ENCODE measurements at places on chromosomes 7 and 10.
A peak's percentile ranks its signal among the peaks of the same experiment; 100 is the strongest.

GRCh38 chr10:101351477-101351876 lies 2.5 kb upstream of the BTRC start:
- no peak for DNase-seq

- no peak for DNase-seq
Measured at GRCh38 chr10:24822590-24822989, 98.9 kb upstream of the ARHGAP21 start.

- DNase-seq = no peak
Measured at GRCh38 chr7:37108615-37109014, 340.0 kb downstream of the ELMO1 start.

GRCh38 chr7:149199234-149199995 lies 4.1 kb downstream of the ZNF282 start:
- DNase-seq = no peak

GRCh38 chr10:71779641-71780040 lies 6.3 kb upstream of the VSIR start:
- no peak for DNase-seq

GRCh38 chr7:91294639-91295220 lies 30.5 kb downstream of the FZD1 start:
- DNase-seq = no peak

GRCh38 chr10:123027861-123028260 lies 19.1 kb downstream of the ACADSB start:
- no peak for DNase-seq

GRCh38 chr7:36794689-36795088 lies 70.4 kb upstream of the AOAH start:
- no peak for DNase-seq

GRCh38 chr7:28029051-28029450 lies 151.5 kb downstream of the JAZF1 start:
- no peak for DNase-seq

DNA sequence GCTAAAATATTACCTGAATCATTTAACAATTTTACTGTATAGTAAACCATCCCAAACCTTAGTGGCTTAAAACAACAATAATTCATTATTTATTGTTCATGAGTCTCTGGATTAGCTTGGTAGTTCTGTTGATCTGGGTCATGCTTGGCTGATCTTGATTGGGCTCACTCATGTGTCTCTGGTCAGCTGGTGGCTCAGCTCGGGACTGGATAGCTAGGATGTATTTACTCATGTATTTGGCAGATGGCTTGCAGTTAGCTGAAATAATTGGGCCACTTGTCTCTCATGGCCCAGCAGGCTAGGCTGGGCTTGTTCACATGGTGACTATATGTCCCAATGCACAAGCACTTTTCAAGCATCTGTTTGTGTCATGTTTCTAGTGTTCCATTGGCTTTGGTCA lies 262.8 kb downstream of the BBS9 start:
- no peak for DNase-seq

DNA sequence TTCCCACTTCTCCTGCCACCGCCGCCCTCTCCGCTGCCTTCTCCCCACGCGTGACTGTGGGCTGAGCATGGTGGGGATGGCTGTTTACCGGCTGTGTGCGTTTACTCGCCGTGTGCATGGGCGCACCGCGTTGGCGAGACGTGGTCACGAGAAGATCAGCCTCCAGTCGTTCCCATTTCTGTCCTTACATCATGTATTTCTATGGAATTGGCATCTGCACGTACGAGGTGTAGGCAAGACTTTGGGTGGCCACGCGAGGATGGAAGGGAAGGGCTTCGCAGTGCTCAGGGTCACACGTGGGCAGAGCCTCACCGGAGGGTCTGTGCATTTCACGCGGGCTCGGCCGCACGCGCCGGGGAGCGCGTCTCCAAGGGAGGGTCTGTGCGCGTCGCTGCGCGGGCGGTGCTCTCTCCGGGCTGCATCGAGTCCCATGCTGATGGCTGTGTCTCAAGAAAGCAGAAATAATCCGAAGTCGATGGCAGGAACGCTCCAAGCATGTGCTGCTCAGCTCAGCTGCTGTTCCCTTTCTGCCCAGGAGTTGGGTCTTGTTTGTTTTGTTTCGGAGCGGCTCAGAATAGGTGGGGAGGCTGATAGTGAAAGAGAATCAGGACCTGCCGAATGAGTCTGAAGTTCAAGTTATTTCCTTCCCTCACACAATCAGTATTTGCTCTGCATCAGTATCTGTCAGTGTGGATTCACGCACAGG lies 973 bp downstream of the CAMK1D start:
- DNase-seq = peak; percentile 65

DNA sequence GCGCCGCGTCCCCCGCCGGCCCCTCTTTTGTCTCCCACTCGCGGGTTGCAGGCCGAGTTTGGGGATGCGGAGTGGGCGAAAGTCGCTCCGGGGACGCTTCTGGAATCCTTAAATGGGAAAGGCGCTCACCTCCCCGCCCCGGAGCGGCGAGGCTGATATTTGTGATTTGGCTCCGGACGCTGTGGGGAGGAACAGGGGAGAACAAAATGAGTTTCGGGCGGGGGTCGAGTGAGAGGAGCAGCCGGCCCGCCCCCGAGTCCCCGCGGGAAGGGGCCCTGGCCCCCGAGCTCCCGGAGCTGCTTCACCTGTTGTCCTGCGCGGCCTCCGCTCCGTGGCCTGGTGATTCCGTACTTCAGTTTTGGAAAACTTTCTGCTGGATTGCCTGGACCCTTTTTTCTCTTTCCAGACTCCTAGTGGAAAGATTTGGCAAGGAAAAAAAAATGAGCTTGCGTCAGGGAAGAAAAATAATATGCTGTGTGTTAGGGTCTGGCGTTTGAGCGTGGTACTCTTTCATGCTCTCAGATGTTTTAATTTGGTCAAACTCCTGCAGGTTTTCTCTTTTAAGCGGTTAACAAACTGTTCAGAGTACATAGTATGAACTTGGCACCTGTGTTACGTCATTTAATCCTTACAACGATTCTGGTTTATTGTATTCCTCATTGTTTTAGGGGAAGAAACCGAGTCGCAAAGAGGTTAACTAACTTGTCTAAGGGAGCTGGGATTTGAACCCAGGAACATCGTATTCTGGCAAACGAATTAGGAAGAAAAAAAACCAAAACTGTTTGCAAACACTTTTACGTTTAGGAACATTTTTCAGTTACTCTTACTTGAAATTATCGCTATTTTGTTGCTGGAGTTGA lies 924 bp downstream of the BMPR1A start:
- DNase-seq = peak; percentile 72

DNA sequence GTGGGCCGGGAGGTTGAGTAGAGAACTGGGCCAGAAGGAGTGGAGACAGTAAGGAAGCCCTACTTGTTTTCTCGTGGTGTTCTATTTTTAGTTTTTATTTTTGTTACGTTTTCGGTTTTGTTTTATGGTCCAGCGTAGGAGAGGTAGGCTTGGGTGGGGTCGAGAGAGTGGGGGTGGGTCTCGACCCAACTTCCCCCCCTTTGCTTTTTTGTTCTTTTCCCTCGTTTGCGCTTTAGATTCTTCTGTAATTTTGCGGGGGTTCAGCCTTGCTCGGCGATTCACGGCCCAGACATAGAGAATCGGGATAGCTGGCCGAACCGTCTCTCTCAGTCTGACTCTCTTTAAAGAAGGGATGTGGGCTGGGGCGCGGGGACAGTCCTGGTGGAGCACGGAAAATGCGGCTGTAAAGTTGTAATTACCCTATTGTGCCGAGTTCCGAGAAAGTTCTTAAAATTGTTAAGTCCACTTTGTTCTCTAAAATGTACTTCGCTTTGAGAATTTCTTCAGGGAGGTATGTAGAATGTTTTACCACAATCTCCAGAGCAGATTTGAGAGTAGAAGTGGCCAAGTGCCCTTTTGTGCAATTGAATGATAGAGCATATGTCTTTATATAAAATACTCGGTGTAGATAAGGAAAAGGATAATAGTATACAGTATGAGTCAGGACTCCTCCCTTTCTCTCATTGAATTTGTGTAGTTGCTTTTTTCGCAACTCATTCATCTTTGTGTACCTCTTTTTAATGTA lies 816 bp downstream of the DMTF1 start:
- DNase-seq = peak; percentile 50

GRCh38 chr7:4050126-4050660 lies 631.9 kb upstream of the FOXK1 start:
- no peak for DNase-seq

DNA sequence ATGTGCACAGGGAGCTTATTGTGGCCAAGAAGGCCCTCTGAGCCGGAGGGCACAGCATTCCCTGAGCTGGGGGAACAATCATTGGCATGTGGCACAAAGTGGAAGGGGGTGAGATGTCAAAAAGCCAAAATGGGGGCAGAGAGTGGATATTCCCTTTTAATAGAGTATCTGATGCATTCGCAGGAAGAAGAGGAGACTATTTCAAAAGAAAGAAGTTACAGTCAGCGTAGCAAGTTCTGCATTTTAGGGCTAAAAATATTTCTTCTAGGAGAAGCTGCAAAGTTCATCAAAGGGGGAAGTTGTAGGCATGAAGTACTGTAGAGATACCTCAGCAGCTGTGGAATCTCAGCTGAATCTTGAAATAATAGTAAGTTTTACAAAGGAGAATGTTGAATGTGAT lies 136.0 kb upstream of the WDR11 start:
- no peak for DNase-seq

GRCh38 chr10:89283025-89283935 lies 18.6 kb upstream of the IFIT2 start:
- no peak for DNase-seq

- no peak for DNase-seq
Measured at GRCh38 chr7:69674701-69675182, 76.5 kb downstream of the AUTS2 start.

GRCh38 chr7:20713792-20714191 lies 72.9 kb downstream of the SP8 start:
- DNase-seq = no peak

GRCh38 chr10:10951675-10952074 lies 66.0 kb upstream of the CELF2 start:
- DNase-seq = no peak

- no peak for DNase-seq
Measured at GRCh38 chr7:1611708-1612241, 41.9 kb upstream of the PSMG3 start.

DNA sequence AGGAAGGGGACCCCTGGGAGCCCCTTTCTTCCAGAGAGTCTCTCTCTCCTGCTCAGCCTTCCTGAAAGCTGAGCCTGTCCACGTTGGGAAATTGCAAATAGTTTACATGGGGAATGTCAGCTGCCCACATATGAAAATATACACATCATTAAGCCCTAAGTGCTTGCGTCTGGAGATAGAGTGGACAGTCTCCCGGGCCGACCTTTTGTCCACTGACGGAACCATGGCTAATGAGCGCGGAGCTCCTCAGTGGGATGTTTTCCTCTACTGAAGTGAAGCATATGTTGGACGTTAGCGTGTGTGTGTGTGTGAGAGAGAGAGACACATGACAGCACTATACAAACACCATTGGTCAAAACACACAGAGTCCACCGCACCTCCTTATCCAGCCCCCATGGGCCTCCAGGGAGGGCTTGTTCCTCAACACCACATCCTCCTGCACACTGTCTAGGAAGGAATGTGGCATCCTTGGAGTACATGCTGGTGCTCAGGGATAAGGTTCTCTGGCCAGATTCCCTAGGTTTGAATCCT lies 128.4 kb downstream of the RGS10 start:
- DNase-seq = no peak

GRCh38 chr10:3660753-3661152 lies 124.3 kb downstream of the KLF6 start:
- DNase-seq = no peak

GRCh38 chr10:106280896-106281460 lies 883.5 kb downstream of the SORCS1 start:
- peak; percentile 50 for DNase-seq

GRCh38 chr7:54878339-54878738 lies 119.3 kb upstream of the SEC61G start:
- no peak for DNase-seq

DNA sequence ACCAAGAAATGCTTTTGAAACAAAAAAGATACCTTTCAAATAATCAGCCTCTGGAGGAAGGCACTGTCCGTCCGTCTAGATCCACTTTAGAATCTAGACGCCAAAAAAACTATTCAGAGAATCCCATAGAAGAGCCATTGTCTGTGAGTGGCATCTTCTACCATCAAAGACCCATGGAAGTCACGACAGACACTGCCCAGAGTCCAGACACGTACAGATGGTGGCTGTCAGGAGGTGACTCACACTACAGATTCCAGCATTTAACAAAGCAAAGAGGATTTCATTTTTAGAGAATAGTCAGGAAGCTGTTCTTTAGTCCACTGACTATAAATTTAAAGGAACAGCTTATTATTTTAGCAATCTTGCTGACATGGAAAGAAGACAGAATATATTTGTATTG lies 11.7 kb downstream of the C1QL3 start:
- DNase-seq = no peak

DNA sequence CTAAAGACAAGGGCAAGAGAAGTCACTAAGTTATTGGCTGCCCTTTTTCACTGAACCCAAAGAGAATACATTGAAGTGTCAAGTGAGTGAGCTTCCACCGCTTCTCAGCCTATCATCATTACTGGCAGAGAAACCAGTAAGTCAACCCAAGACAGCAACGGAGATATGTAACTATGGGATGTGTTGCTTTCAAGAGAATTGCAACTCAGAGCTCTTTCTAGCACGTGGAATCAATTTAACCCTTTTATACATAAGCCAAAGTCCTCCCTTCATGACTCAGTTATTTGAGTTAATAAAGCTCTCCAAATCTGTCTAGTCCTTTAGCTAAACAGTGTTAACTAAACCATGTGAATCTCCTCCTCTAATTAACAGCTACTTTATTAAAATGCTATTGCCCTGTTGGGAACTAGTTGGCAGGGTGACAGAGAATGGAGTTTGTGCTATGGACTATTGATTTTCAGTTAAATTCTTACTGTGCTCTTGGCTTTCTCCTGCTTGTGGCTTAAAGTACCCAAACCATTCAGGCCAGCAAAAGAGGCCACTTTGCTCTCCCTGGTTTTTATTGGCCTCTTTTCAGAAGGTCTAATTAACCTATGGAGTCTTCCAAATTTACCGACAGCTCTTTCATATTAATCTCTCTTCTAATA lies 287.7 kb downstream of the NRG3 start:
- DNase-seq = no peak

DNA sequence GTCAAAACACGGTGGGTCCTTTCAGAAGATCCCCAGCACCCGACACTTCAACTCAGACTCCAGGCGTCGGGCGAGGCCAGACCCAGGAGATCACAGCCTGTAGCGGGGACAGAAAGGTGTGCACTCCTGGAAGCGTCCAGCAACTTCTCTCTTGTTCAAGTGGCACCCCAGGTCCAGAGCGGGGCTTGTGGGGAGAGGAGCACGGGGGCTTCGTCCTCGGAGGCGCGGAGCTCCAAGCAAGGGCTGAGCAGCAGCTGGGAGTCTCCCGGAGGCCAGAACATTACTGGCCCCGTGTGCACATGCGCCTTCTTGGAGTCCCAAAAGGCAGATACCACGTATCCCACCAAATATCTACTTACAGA lies 54.9 kb downstream of the ZRANB1 start:
- peak; percentile 26 for DNase-seq
